ENCODE measurements at places on chromosomes 5 and 9.

DNA sequence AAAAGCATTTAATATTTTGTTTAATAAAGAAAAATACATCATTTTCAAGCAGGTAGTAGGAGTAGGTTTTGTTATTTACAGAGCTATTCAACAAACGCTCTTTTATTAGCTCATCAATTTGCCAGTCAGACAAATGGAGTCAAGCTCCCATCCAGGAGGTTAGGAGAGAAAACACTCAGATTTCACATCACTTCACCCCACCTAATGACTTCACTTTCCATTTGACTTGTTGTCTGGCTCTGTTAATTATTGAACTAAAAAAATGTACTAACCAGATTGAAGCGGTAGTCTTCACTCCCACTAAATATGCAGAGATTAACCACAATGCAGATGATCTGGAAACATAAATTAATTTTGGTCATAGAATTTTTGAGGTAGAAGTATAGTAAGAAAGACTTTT is 193.6 kb upstream of the VCAN start:
- DNase-seq: no peak

- DNase-seq: no peak
Observed at GRCh38 chr9:134212809-134213507, 48.6 kb upstream of the RNU6ATAC start.

DNA sequence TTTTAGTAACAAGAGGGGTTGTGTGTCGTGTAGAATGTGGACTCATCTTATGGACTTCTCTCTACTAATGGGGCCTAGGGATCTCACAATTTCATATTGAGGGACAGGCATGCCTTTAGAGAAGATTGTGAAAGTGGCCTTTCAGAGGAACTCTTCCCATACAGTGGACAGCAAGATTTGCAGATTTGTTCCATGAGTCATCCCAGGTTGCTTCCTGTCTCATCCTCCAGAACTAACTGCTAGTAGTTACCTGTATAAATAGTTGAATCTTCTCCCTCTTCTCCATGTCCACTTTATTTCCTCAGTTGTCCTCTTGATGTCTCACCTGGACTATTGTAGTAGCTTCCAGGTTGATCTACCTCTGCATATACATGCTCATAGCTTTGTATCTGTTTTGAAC is 997.5 kb upstream of the CTNND2 start:
- DNase-seq: no peak

GRCh38 chr5:78610163-78610583 is 38.4 kb downstream of the LHFPL2 start:
- DNase-seq: no peak

DNA sequence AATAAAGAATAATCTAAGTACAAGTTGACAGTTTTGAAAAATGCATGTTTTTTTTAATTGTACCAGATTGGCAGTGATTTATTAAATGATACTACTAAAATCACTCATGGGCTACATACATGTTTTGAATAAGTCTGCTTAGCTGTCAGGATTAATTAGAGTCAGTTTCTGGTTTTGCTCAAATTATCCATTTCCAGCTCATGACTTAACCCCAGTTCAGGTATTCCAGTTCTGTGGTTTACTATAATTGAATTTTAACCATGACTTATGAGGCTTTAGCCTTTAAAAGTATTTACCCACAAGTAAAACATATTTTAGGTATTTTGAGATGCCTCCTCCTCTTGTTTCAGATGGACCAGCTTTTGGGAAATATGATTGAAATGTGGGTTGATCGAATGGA is 17.8 kb upstream of the LRRC70 start:
- no peak for DNase-seq

DNA sequence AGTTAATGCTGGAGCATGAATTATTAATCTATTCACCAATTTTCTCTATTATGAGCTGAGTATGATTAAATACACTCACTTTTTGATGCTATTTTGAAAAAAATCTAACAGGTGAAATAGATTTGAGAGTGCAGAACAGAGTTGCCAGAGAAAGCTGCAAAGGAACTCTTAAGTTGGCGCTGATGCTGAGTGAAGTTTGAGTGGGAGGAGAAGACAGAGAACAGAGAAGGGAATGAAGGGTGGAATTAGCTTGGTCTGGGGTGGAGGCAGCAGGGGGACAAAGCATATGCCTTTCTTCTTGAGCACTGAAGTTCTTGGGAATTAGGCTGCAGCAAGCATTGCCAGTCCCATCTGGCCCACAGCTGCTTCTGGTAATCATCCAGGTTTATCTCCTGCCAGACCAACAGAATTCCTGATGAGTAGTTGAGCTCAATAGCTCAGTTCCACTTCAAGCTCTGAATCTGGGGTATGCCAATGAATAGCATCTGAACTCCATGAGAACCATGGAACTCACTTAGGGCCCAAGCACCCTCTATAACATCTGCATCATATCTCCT is 290.1 kb downstream of the HINT1 start:
- DNase-seq: no peak

DNA sequence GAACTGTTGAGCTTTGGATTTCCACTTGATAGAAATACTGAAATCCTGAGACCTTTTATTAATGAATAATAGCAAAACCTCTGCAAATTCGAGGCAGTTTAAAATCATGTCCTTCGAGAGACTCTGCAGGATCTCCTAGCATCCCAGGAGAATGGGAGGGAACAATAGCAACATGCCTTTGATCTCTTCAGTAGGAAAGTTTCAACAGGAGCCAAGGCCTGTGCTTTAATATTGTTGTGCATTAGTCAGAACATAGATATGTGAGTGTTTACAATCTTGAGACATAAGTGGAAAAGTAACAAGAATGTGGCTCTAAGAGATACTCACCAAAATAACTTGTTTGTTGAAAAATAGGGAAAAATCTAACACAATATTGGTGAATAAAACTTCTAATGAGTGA is 83.3 kb upstream of the LHFPL2 start:
- DNase-seq: no peak

DNA sequence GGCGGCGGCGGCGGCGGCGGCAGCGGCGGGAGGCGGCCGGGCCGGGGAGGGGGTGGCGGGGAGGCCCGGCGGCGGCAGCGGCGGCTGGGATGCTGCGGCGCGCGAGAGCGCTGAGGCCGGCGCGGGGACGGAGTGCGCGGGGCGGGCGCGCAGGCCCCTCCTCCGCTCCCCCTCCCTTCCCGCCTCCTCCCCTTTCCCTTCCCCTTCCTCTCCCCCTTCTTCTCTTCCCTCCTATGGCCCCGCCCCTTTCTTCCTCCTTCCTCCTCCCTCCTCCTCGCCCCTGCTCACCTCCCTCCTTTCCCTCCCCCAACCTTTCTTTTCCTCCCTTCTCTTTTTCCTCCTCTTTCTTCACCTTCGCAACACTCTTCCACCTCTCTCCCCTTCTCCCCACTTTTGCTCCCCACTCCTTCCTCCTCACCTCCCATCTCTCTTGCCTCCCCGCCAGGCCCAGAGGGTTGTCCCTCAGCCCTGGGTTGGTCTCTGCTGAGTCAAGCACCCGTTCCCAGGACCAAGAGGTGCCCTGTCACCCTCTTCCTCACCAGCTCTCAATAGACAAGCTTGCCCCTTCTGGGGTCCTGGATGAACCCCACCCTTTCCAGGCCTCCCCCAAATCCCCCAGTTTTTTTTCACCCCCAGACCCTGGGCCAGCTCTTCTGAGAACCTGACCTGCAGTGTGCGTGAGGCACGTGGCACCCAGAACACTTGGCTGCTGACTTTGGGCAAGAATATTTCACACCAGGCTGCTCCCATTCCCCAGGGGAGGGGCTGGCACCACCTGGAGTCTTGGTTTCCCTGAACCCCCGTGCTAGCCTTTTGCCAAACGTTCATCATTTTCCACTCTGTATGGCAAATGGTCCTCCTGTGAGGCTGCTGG is at the start of gene SEMA4D:
SEMA4D (minus strand) TSS at position 136 of the 874 bp plus-strand sequence. CDS start 92,657 bp downstream, outside the sequence.
- no peak for DNase-seq

GRCh38 chr5:167623354-167623753 is 668.1 kb upstream of the WWC1 start:
- no peak for DNase-seq

Measured in C1 segment of cervical spinal cord (tissue), 14 donors.